ENCODE measurements at places on chromosomes 1 and 21.

DNA sequence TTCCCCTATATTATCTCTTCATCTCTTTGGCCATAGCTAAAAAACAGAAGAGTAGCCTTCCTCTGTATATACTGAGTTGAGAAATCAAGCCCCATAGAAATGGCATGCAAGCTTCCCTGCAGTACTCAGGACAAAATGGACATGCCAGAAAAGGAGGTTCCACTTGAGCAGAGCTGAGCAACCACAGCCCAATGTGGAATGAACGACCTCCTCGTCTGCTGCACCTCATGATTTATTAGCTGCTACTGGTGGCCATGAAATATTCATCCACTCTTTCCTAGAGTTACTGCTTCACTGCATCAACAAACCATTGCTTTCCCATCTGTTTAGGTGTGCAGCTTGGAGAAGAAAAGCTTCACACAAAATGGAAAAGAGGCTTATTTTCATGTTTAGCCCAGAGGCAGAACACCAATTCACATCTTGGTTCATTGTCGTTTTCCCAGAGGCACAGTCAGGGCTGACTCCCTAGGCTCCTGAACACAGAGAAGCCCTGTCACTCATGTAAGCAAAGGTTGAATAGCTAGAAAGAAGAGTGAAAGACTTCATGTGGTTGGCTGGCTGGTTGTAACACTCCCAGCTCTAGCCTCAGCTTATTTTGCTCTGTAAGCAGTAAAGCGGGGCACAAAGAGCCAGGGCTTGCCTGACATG, 148.0 kb downstream of the TSEN15 start:
- no peak for DNase-seq

DNA sequence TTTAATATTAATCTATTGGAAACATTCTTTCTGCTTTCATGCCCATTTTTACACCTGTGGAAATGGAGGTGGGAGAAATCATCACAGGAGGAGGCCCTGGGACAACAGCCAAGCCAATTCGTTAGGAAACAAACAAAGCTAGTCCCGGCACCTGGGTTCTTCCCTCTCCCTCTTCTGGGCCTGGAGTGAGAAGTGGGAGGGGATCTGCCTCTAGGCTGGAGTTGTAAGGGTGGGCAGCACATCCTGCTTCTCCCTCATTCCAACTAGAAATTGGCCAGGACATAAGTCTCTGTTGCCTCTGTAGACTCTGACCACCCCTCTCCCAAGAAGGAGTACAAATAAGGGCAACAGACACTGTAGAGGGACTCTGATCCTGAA, 20.2 kb upstream of the ERO1B start:
- DNase-seq, result no peak

DNA sequence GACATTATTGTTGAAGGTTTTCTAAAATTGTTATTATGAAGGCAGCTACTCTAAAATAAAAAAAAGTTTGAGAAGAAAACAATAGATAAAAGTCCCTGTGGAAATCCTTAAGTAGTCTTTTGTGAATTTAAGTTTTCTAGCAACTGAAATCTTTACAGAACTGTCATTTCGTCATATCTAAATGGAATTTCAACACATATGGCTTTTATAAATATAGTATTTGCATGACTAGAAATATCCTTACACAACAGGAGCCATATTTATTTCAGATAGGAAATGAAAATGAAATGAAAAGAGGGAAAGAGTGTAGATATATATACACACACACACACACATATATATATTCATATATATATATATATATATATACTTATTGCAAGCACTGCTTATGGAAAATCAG, 204.7 kb upstream of the RGS18 start:
- DNase-seq, result no peak

DNA sequence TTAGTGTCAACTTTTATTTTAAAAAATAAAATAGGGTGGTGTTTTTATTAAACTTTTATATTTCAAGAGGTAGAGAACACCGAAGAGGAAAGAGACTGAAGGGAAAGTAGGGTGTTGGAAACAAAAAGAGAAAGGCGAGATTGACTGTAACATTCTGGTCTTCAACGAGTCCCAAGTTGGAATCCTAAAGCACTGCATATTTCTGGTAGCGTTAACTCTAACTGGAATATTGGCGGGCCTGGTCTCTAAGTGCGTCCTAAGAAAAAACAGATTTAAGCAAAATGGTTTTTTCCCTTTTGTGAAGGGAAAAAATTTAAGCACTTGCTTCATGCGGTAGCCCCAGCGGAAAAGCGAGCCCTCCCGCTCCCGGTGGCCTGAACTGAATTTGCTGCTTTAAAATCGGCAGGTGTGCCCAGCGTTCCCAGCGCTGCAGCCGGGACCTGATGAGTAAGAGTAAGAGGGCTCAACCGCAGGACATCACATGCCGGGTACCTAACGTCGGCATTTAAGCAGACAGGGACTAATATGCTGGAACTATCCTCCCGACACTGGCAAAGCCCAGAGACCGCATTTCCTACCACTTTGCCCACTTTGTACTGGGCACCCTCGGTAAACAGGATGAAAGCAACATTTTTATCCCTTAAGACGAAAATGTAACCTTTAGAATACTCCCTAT, 30.5 kb upstream of the NFIA start:
- DNase-seq, result no peak

GRCh38 chr1:219140303-219140877, 33.3 kb upstream of the LYPLAL1 start:
- no peak for DNase-seq

Measured in stimulated activated CD8-positive, alpha-beta memory T cell treated with anti-CD3 and anti-CD28 coated beads, Interleukin-7, amount 100 ng/mL, for 4 hours (primary cell).